ENCODE measurements at places on chromosomes 12 and 14.

GRCh38 chr12:132308853-132309595 is 20.4 kb downstream of the GALNT9 start:
- no peak for DNase-seq

DNA sequence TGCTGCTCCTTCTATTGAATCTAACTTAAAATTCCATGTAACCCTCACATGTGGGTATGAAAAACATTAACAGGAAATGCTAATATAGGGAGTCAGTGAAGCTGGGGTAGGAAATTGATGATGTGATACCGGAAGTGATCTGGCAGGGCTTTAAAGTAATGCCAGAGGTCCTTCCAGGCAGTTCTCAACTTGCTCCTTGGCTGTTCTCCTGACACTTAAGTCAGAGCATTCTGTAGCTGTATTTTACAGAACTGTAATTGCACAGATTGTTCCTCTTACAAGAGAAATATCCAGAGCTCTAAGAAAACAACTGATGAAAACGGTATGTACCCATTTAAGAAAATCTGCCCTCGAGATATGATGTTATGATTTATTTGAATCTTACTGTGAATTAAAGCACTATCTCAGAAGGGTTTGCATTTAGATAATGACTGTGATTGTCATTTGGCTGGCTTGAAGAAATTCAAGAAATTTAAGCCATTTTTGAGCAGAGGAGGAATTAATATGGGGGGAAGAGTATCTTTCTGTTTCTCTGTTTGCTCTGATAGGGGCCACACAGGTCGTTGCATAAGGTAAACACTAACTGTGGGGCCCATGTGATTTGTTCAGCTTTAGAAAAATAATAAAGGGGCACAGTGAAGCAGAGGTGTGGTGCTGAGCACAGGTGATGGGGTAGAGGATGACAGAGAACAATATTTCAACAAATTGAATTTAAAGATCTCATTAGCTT is 88.4 kb downstream of the BBS10 start:
- DNase-seq = no peak

DNA sequence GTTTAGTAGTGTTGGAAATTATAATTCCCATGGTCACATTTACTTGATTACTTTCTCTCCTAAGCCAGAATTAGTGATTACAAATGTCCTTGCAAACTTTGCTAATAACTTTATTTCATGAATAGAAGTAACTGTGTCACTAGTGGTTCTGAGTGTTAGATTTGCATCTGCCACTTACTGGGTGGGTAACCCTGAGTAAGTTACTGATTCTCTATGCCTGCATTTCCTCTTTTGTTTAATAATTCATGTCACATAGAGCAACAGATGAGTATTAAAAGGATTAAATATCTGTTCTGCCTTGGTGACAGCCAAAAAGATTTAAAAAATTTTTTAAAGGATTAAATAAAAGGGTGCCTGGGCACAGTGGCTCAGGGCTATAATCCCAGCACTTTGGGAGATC is 78.6 kb downstream of the BHLHE41 start:
- DNase-seq = no peak

GRCh38 chr12:57119294-57120085 is 8.3 kb upstream of the STAT6 start:
- DNase-seq = no peak

GRCh38 chr12:700016-700415 is 36.8 kb upstream of the NINJ2 start:
- no peak for DNase-seq

DNA sequence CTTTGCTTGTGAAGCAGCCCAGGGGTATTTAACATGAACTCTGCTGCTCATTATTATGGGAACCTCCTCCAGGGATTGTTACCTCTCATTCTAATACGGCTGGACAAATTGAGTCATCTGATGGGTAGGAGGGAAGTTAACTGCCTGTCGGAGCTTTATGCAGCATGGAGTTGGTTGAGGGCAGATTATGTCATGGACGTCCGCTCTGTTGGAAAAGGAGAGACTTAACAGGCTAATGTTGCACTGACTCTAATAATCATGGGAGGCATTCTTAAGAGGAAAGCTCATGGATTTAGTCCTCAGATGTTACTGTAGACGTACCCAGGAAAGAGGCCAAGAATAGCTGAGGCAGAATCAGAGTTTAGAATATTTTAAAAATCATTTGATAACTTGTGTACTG is 9.9 kb downstream of the POP5 start:
- DNase-seq = no peak

- peak; percentile 12 for DNase-seq
Measured at GRCh38 chr12:95918194-95918993, 24.0 kb downstream of the CCDC38 start.

DNA sequence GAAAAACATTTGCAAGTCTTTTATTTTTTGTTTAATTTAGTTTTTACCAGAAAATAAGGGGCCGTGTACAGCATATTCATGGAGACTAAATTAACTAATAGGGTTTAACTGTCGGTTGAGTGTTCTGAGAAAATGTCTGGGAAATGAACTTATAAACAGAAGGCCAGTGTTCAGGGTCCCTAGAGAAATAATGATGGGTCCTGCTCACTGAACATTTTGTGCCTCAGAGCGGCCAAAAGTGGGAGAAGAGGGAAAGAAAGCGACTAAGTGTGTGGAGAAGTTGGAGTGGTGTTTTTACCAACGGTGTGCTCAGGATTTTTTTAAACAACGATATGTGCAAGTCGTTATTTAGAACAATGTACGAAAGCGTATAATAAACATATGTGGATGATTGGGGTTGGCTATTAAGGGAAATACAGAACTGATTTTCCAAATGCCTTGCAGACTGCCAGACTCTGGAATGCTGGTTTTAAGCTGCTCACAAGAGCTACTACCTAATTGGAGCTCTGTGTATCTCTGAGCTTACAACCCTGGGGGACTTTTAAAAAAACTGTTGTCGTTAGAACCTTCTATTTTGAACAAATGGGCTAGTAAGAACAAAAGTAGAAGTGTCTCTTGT is 166.7 kb downstream of the SLC38A4 start:
- DNase-seq = no peak

DNA sequence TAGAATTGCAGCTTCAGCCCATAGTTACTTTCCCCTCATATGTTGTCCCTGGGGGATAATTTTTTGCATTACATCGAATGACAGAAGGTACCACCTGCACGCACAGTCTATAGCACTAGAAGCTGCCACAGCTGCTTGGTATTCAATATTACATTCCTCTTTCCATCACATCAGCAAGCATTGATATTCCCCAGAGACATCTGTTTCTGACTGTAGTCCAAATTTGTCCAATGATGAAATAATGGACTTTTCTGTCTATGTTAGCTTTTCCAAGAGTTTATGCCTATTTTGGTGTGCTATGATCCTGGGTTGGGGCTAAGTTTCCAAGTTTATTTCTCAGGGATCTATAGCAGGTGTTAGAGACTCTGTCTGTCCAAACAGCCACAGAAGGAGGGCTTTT is 335.4 kb downstream of the LRIG3 start:
- DNase-seq = no peak

DNA sequence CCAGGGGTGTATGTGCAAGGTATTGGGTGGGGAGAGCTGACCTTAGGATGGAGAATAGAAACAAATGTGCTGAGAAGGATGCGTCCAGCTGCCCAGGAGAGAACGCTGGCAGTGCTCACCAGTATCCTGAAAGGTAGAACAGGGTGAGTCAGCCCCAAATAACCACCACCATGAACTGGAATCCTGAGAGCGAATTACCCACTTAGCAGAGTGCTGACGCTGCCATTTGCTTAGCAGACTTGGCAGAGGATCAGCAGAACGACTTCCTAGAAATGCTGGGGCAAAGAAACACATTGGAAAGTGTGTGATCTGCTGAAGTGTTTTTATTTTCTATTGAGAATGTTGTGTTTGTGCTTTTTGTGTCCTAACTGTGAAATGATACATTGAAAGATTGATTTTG is 213.6 kb downstream of the ADGRD1 start:
- no peak for DNase-seq

DNA sequence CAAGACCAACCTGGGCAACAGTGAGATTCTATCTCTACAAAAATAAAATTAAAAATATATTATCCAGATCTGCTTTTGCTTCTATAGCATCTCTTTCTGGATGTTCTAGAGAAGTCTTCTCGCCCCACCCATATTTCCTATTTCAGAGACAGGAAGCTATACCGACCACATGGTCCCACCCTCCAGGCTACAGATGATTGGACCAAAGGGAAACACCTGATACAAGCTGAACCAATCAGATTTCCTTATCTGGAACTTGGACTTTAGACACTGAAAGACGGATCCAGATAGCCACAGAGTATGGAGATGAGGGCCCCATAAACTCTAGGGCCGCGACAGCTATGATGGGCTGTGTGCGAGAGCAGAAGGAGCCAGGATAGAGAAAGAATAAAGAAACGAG is 48.7 kb downstream of the CCDC60 start:
- DNase-seq = no peak

DNA sequence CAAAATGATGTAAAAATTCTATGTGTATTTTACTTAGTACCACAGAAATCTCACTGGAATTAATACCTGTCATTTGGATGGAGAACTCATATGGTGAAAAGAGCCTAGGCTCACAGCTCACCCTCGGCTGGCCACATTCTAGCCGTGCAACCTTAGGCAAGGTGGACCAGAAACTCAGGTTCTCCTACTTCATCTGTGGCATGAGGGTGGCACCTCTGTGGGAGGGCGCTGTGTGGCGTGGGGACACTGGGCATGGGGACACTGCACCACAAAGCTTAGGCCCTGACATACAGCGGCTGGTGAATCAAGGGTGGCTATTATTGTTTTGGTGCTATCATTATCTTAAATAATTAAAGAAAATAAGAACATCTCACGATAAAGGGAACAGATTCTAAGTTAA is 47.1 kb downstream of the EML1 start:
- no peak for DNase-seq

DNA sequence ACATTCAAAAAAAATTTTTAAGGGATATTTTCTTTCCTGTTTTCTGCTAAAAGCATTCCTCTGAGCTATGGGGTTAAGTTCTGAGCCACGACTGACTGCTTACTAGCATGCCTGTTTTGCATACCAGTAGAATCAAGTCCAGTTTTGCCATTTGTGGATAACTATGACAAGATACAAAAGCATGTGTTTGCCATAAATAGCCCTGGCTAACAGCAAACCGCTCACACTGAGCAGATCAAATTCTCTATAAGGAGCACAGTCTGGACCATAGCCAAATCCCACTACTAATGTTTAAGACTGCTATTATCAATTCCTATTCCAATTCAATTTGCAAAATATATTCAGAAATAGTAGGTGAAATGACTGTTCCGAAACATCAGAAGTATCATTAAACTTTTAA is 3.2 kb downstream of the CFL2 start:
- DNase-seq = peak; percentile 6

DNA sequence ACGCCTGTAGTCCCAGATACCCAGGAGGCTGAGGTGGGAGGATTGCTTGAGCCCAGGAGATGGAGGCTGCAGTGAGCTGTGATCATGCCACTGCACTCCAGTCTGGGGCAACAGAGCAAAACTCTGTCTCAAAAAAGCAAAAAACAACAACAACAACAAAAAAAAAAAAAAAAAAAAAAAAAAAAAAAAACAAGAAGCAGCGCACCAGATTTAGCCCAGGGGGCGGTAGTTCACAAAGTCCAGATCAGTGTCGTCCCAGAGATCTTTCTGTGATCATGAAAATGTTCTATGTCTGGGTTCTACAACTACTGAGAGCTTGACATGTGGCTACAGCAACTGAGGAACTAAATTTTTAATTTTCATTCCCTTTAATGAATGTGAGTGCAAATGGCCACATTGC is 27.4 kb downstream of the OAS2 start:
- DNase-seq = no peak

- no peak for DNase-seq
Measured at GRCh38 chr14:99391671-99392070, 89.0 kb downstream of the SETD3 start.

DNA sequence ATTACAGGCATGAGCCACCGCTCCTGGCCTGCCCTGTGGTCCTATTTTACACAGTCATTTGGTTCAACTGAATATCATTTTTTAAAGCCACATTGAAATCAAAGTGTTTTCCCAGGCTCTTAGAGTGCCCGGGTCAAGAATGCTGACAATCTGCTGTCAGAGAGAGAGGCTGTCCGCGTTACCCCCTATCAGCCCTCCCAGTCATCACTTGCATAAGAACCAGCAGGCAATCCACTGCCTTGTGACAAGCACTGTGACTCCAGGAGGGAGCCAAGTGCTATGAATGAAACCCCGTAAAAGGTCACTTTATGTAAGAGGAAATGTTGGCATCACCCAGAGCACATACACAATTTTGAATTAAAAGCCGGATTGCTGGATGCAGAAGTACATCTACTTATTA is 13.5 kb downstream of the PHLDA1 start:
- no peak for DNase-seq

- DNase-seq = no peak
Measured at GRCh38 chr12:24852420-24852819, 96.5 kb downstream of the BCAT1 start.

DNA sequence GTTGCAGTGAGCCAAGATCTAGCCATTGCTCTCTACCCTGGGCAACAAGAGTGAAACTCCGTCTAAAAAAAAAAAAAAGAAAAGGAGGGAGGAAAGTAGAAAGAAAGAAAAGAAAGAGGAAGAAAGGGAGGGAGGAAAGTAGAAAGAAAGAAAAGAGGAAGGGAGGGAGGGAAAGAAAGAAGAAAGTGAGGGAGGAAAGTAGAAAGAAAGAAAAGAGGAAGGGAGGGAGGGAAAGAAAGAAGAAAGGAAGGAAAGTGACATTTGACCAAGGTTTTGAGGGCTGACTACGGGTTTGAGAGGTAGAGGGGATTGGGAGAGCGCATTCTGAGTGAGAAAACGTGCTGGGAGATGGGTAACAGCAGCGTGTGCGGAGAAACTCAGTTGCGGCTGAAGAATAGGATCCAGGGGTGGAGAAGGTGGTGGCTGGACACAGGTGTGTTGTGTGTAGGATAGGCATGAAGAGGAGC is 521 bp upstream of the PAPLN start:
- DNase-seq = no peak

DNA sequence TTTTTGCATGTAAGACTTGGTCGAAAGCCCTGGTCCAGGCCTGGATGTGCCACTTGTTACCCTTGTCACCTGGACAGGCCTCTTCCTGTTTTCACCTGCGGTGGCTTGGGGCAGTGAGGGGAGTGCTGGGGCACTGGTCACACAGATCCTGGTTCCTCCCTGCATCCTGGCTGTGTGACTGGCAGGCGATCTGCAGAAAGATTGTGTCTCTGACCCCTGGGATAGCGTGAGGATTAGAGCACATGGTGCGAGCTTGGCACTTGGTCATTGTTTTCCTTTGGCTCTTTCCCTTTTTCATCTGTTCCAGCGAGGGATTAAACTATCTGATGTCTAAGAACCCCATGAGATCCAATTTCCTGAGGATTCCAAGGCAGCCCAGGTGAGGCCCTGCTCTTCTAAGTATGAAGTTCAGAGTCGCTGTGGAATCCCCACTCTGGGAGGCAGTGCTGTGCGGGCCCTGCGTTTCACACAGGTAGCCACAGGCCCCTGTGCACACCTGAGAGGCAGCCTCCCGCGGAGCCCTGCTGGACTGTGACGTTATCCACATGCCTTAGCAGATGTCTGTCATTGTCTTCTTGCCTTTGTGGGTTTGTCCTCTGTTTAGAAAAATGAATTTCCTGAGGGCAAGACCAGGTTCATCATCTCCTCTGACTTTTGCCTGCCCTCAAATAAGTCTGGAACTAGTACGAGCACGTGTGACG is 288.4 kb downstream of the CACNA1C start:
- no peak for DNase-seq
